ENCODE measurements at places on chromosomes 3 and 15.

- DNase-seq: peak; percentile 71
Measured at GRCh38 chr3:48429317-48429959, 448 bp downstream of the PLXNB1 start.

- DNase-seq: peak; percentile 28
Measured at GRCh38 chr3:101521211-101521701, 8.2 kb upstream of the SENP7 start.

DNA sequence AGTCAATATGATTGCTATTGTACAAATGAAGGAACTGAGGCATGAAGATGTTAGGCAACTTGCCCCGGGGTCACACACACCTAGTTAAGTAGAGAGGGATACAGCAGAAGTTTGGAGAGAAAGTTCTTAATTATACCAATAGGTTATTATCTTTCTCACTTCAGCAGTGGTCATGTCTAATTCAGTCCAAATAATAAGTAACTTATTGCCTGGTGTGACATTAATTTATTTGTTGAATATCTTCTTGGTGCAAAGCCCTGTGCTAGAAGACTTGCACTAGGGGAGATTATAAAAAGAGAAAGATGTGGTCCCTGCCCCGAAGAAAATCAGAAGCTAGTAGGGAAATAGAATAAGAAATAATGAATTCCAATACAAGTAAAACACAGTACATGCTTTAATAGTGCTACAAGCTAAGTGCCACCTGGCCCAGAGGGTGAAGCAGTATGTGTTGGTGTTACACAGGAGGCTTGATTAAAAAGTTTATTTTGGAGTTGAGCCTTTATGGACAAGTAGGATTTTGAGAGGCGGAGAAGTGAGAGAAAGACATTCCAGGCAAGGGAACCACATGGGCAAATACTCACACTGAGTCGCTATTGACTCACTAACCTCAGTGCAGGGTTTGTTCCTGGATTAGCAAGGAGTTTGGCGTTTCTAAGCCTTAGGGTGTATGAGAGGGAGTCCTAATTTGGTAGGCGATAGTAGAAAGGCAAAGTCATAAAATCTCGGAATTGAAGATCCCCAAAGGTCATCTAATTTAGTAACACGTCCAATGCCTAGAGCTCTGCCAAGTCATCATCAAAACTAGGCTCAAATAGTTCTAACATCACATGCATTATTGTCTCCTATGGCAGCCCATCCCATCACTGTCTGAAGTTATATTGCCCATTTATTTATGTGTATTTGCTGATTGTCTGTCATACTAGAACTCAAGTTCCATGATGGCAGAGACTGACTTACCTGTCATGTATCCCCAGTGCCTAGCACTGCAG, 19.2 kb upstream of the GSK3B start:
- DNase-seq: no peak

DNA sequence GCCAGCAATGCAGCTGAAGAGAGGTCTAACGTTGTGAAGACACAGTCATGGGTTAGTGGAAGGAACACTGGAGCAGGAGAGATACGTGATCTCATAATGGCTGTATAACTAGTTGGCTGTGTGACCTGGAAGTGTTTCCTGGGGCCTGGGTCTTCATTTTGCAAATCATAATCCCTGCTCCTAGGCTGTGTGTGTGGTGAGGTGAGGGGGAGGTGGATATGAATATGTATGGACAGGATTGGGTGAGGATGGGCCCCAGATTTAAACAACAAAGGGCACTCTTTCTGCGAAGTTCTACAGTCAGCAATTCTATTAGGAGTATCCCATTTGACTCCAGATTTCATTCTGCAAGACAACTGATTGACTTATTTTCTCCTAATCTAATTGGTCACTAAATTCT, 41.3 kb downstream of the ANKRD28 start:
- DNase-seq: no peak

GRCh38 chr3:190495354-190495753, 18.5 kb upstream of the IL1RAP start:
- no peak for DNase-seq

DNA sequence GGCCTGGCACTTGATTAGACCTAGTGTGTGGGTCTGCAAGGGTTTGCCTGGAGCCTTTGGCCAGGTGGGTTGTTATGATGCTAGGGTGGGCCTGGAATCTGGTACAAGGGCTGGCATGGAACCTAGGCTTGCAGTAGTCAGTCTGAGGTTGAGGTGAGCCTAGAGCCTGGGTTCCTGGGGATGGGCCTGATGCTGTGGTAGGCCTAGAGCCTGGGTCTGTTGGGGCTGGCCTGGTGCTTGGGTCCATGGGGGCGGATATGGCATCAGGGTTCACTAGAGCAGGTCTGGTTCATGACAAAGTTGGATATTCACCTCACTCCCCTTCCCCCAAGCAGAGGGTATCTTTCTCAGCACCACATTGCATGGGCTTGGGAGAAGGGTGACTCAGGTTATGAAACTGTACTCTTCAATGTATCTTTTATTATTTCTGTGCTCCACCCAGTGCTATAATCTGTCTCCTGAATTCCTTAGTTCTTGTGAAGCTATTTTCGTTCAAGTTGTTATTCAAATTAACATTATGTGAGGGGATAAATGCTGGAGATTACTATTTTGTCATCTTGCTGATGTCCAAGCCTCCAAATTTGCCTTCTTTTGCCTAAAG, 274.4 kb downstream of the NFKBIZ start:
- DNase-seq: no peak

- DNase-seq: no peak
Measured at GRCh38 chr15:94929282-94929681, 697.9 kb downstream of the MCTP2 start.

DNA sequence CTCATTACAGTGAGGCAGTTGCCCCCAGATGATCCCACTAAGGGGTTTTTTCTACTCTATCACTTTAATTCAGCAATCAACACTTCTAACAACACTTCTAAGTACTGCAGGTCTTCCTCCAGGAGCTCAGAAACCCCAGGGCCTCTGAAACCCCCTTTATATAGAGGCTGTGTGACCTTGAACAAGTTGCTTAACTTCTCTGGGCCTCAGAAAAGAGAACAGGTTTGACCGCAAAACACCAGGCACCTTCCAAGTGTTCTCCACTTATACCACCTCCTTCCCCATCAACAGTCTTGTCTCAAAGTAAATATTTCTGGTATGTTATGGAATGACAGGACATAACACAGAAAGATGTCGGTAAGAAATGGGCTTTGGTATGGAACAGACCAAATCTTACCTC, 85.7 kb upstream of the WNT5A start:
- DNase-seq: no peak

GRCh38 chr3:162525066-162525742, 1028.6 kb downstream of the OTOL1 start:
- no peak for DNase-seq

- no peak for DNase-seq
Measured at GRCh38 chr3:53730576-53730975, 115.6 kb downstream of the CHDH start.

- no peak for DNase-seq
Measured at GRCh38 chr3:32556332-32556731, 14.3 kb downstream of the DYNC1LI1 start.

GRCh38 chr3:81352867-81353266, 408.6 kb downstream of the GBE1 start:
- DNase-seq: no peak

Measured in CD4-positive, alpha-beta T cell treated with Interleukin-1 beta for 1 hour (primary cell).